ENCODE measurements at places on chromosomes 12 and 14.

- no peak overlapping the region for H3K27ac ChIP-seq
- DNase-seq, result no peak
- no peaks in the 10 kb centered on the region for H3K27me3 ChIP-seq
- H3K4me3 ChIP-seq, result no peak overlapping the region
- peaks cover 15% of the 10 kb centered on the region for H3K4me1 ChIP-seq
- H3K36me3 ChIP-seq, result peaks cover 13% of the 10 kb centered on the region
These were observed 13.1 kb downstream of the APPL2 start for GRCh38 chr12:105222726-105223351.

GRCh38 chr12:91511795-91512420 is 329.3 kb upstream of the DCN start:
- no peak overlapping the region for H3K27ac ChIP-seq
- H3K4me3 ChIP-seq, result no peak overlapping the region
- no peak for DNase-seq
- peaks cover 11% of the 10 kb centered on the region for H3K27me3 ChIP-seq

GRCh38 chr12:116933512-116934246 is 22.9 kb downstream of the FBXW8 start:
- no peak overlapping the region for H3K27ac ChIP-seq
- H3K4me3 ChIP-seq, result no peak overlapping the region
- peaks cover 10% of the 10 kb centered on the region for H3K4me1 ChIP-seq
- peaks cover 9% of the 10 kb centered on the region for H3K36me3 ChIP-seq
- H3K27me3 ChIP-seq, result no peaks in the 10 kb centered on the region

GRCh38 chr12:2666846-2667245 is 127.9 kb upstream of the FKBP4 start:
- H3K4me3 ChIP-seq, result no peak overlapping the region
- H3K4me1 ChIP-seq, result no peaks in the 10 kb centered on the region
- H3K27ac ChIP-seq, result no peak overlapping the region
- no peaks in the 10 kb centered on the region for H3K27me3 ChIP-seq
- no peak for DNase-seq

DNA sequence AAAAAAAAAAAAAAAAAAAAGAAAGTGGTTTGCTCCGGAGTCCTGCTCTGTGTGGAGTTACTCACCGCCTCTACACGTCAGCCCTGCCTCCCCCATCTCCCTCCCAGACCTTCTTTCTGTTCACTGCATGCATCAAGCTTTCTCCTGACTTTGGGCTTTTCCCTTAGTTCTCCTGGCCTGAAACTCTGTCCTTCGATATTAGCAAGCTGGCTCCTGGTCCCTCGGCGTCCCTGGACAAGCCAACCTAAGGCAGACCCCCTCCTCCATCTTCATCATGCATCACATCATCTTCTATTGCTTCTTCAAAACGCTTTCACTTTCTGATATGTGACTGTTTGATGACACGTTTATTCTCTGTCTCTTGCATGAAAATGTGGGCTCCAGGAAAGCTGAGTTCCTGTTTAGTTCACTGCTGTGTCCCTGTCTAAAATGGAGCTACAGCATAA is 40.6 kb downstream of the SLC15A4 start:
- H3K27ac ChIP-seq, result peak overlapping the region; percentile 95
- H3K36me3 ChIP-seq, result peaks cover 16% of the 10 kb centered on the region
- peak overlapping the region; percentile 84 for H3K4me3 ChIP-seq

- H3K4me1 ChIP-seq, result peaks cover 2% of the 10 kb centered on the region
- DNase-seq, result no peak
- peaks cover 4% of the 10 kb centered on the region for H3K36me3 ChIP-seq
- H3K4me3 ChIP-seq, result no peak overlapping the region
These were observed 4.0 kb downstream of the FGF6 start for GRCh38 chr12:4441355-4442335.

DNA sequence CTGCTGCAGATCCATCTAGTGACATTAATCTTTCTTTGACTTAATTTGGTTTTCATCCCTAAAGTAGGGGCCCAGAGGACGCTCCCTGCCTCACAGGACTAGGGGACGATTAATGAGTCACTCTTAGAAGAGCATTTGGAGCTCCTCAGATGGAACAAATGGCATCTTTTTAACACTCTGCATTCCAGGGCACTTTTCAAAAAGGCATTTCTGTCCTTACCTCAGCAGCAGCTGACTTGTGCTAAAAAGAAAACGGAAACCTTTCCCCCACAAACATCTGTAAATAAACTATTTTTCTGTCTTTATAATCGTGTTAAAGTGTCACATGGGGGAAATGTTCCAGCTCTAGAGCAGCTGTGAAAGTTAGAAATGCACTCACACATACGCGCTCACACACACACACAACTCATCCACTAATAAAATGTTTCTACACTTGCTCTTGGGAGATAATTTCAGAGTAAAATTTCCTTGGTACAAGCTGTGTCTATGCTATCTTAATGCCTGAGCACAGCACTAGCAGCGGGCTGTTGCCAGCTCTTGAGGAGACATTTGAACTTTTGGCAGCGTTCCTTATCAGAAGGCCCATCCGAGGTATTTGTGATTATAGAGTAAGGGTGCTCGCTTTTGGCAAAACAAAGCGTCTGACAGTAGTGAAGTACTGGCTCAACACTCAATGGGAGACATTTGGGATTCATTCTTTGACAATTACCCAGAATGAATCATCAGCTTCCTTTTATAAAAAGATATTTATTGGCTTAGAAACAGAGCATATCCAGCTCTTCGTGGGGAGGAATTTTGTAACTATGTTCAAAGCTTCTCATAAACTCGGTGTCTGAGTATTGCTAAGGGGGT is 141.3 kb downstream of the PLXNC1 start:
- peak overlapping the region; percentile 15 for H3K27ac ChIP-seq
- peaks cover 3% of the 10 kb centered on the region for H3K4me1 ChIP-seq
- H3K4me3 ChIP-seq, result no peak overlapping the region
- no peak for DNase-seq

- no peak overlapping the region for H3K4me3 ChIP-seq
- H3K4me1 ChIP-seq, result no peaks in the 10 kb centered on the region
- no peaks in the 10 kb centered on the region for H3K36me3 ChIP-seq
- H3K27ac ChIP-seq, result no peak overlapping the region
These were observed 15.1 kb downstream of the PHETA1 start for GRCh38 chr12:111353603-111354295.

- no peaks in the 10 kb centered on the region for H3K4me1 ChIP-seq
- no peaks in the 10 kb centered on the region for H3K36me3 ChIP-seq
- H3K27ac ChIP-seq, result no peak overlapping the region
- H3K27me3 ChIP-seq, result peaks cover 22% of the 10 kb centered on the region
These were observed 39.8 kb downstream of the TRPV4 start for GRCh38 chr12:109793411-109793810.

- H3K27ac ChIP-seq, result no peak overlapping the region
- DNase-seq, result no peak
- peaks cover 11% of the 10 kb centered on the region for H3K27me3 ChIP-seq
- H3K36me3 ChIP-seq, result no peaks in the 10 kb centered on the region
- no peak overlapping the region for H3K4me3 ChIP-seq
These were observed 51.5 kb downstream of the LMNTD1 start for GRCh38 chr12:25501549-25501948.

- DNase-seq, result no peak
- H3K27me3 ChIP-seq, result peaks cover 4% of the 10 kb centered on the region
- H3K4me3 ChIP-seq, result no peak overlapping the region
- H3K27ac ChIP-seq, result no peak overlapping the region
- H3K36me3 ChIP-seq, result no peaks in the 10 kb centered on the region
- no peaks in the 10 kb centered on the region for H3K4me1 ChIP-seq
These were observed 379.9 kb upstream of the PDE3A start for GRCh38 chr12:19988459-19988873.

GRCh38 chr12:46303039-46303666 is 34.3 kb upstream of the SLC38A1 start:
- peak; percentile 49 for DNase-seq
- H3K4me1 ChIP-seq, result peaks cover 2% of the 10 kb centered on the region
- H3K27ac ChIP-seq, result no peak overlapping the region
- no peak overlapping the region for H3K4me3 ChIP-seq
- no peaks in the 10 kb centered on the region for H3K36me3 ChIP-seq
- H3K27me3 ChIP-seq, result peaks cover 14% of the 10 kb centered on the region

GRCh38 chr12:111409403-111409779 is 3.7 kb downstream of the SH2B3 start:
- no peaks in the 10 kb centered on the region for H3K27me3 ChIP-seq
- peaks cover 41% of the 10 kb centered on the region for H3K36me3 ChIP-seq
- H3K4me1 ChIP-seq, result peaks cover 75% of the 10 kb centered on the region

- H3K4me3 ChIP-seq, result no peak overlapping the region
- peaks cover 10% of the 10 kb centered on the region for H3K4me1 ChIP-seq
- no peaks in the 10 kb centered on the region for H3K36me3 ChIP-seq
- no peak overlapping the region for H3K27ac ChIP-seq
These were observed 774.0 kb downstream of the VRK1 start for GRCh38 chr14:97571201-97571600.

DNA sequence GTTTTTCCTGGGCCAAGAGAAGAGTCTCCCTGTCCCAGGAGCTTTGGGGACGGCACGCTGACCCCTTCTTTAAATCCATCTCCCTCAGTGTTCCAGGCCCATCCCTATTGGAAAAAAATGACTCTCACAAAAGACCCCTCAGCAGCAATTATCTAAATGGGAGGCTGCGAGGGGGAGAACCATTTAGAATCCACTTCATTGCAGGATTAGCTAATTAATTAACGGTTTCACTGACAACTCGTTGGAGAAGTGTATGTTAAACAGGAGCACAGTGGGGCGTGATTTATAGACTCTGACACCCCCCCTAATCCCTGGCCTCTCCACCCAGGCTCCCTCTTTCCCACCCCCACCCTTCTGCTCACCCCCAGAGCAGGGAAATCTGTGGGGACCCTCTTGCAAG is 162.8 kb upstream of the LHX5 start:
- no peak for DNase-seq
- H3K4me1 ChIP-seq, result peaks cover 2% of the 10 kb centered on the region
- no peak overlapping the region for H3K27ac ChIP-seq
- H3K36me3 ChIP-seq, result peaks cover 6% of the 10 kb centered on the region
- H3K27me3 ChIP-seq, result peaks cover 31% of the 10 kb centered on the region
- no peak overlapping the region for H3K4me3 ChIP-seq

GRCh38 chr12:50571786-50572185 is 67.0 kb downstream of the DIP2B start:
- H3K36me3 ChIP-seq, result peaks cover 3% of the 10 kb centered on the region
- no peaks in the 10 kb centered on the region for H3K27me3 ChIP-seq
- H3K4me1 ChIP-seq, result peaks cover 32% of the 10 kb centered on the region
- H3K4me3 ChIP-seq, result no peak overlapping the region

GRCh38 chr12:45575823-45576475 is 153.6 kb upstream of the ARID2 start:
- peaks cover 5% of the 10 kb centered on the region for H3K27me3 ChIP-seq
- no peak for DNase-seq
- H3K36me3 ChIP-seq, result no peaks in the 10 kb centered on the region
- no peak overlapping the region for H3K27ac ChIP-seq
- H3K4me1 ChIP-seq, result no peaks in the 10 kb centered on the region

DNA sequence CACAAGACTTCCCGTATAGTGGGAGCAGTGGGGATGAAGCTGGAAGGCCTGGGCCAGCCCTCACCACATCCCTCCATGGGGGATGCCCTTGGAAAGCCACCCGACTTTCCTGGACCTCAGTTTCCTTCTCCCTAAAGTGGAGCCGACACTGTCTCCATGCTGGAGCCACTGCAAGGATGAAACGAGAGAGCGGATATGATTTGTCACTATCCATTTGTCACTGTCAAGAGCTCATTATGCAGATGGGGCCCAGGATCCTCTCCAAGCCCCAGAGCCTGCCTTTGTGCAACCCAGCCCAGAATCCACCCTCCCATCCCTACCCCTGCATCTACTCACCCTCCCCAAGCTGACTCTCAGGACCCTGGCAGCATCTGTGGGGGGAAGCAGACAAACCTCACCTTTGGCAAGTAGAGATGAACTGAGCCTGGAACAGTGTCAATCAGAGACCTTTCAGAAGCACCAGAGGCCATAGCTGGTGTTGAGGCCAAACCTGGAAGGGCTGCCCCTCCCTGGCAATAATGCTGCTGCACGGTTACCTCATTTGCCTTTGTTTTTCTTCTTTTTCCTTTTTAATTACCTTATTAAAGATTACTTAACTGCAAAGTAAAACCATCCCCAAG is 287.7 kb upstream of the RTL1 start:
- H3K27ac ChIP-seq, result no peak overlapping the region
- DNase-seq, result no peak
- H3K27me3 ChIP-seq, result peaks cover 23% of the 10 kb centered on the region
- H3K36me3 ChIP-seq, result peaks cover 2% of the 10 kb centered on the region

DNA sequence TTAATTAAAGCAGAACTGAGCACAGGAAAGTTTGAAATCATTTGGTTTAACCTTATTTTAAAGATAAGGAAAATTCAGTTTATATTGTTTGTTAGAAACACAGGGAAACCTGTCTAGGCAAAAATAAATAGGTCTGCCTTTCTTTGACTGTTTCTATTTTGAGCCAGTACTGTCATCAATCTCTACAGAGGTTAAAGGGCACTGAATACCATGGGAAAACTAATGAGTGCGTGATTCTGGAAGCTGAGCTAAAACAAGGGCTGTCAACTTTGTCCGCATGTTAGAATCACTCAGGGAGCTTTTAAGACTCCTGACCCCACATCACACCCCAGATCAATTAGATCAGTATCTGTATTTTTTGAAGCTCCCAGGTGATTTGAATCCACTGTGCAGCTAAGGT is 38.8 kb downstream of the NOPCHAP1 start:
- no peak overlapping the region for H3K27ac ChIP-seq
- H3K27me3 ChIP-seq, result no peaks in the 10 kb centered on the region
- peaks cover 2% of the 10 kb centered on the region for H3K36me3 ChIP-seq
- no peaks in the 10 kb centered on the region for H3K4me1 ChIP-seq

DNA sequence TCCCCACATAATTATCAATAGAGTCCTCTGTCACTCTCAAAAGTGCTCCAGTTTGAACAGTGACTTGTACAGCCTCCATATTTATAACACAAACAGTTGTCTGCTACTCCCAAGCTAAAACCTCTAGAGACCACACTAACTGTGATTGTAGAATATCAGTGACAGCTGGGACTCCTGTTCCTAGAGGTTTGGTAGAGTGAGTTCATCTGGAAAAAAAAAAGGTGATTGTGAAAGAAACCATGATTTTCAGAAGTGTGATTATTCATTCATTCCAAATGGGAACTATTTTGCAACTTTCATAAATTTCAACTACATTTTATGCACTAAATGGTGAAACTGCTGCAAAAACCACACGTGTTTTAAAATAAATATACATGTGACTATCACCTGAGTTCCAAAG is 128.0 kb upstream of the PLXNC1 start:
- H3K27ac ChIP-seq, result no peak overlapping the region
- no peaks in the 10 kb centered on the region for H3K36me3 ChIP-seq
- H3K4me1 ChIP-seq, result no peaks in the 10 kb centered on the region
- H3K4me3 ChIP-seq, result no peak overlapping the region
- H3K27me3 ChIP-seq, result no peaks in the 10 kb centered on the region

GRCh38 chr12:92029136-92029535 is 116.5 kb downstream of the BTG1 start:
- DNase-seq, result no peak
- H3K4me1 ChIP-seq, result peaks cover 45% of the 10 kb centered on the region
- H3K27me3 ChIP-seq, result no peaks in the 10 kb centered on the region
- peak overlapping the region; percentile 99 for H3K27ac ChIP-seq
- no peak overlapping the region for H3K4me3 ChIP-seq

DNA sequence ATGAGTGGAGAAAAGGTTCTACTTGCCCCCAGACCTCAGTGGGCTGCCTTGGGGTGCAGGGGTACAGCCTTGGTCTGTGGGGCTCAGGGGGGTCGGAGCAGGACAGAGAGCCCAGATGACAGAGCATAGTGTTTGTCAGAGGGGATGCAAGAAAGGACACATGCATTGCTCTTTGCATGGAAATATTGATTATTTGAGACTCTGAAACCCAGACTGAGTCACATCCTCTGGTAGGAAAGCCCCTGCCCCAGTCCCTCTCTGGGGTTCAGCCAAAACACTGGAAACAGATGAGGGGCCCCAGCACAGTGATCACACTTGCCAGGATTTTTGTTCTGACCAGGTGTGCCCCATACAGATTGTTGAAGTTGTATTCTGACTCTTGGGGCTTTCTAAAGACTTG is 1094.4 kb downstream of the BCL11B start:
- H3K4me1 ChIP-seq, result peaks cover 77% of the 10 kb centered on the region
- peak overlapping the region; percentile 17 for H3K27ac ChIP-seq
- H3K36me3 ChIP-seq, result peaks cover 5% of the 10 kb centered on the region
- H3K4me3 ChIP-seq, result no peak overlapping the region
